HFFc6 (cell line): ENCODE measurements at places on chromosomes 6 and 20. TPM values are rescaled to one million over a fixed set of nuclear protein-coding genes. Genes with fewer than 3 reads are reported as not detected.

LSM2 gene
- total RNA-seq = 36.0 to 45.6 TPM (median 43.8 TPM) in 3 replicates

CTSZ gene
- 137 to 247 TPM (median 238 TPM) in 3 replicates for total RNA-seq

AKAP12 gene
- 5.1 to 6.9 TPM (median 6.4 TPM) in 3 replicates for total RNA-seq

CTAGE9 gene
- total RNA-seq = not detected in 2 replicates

TLDC2 gene
- total RNA-seq = 0.15 to 0.55 TPM (median 0.24 TPM) in 3 replicates

BEND6 gene
- 8.3 to 9.8 TPM (median 9.6 TPM) in 3 replicates for total RNA-seq

PHACTR1 gene
- total RNA-seq = 3.3 to 3.5 TPM (median 3.5 TPM) in 3 replicates

HLA-DOA gene
- not detected in 3 replicates for total RNA-seq

BANF2 gene
- total RNA-seq = not detected in 3 replicates

MYCT1 gene
- 0.71 to 1.7 TPM (median 0.71 TPM) in 3 replicates for total RNA-seq

CDKAL1 gene
- 8.7 to 14.1 TPM (median 9.8 TPM) in 3 replicates for total RNA-seq

TOX2 gene
- 42.3 to 62.4 TPM (median 59.4 TPM) in 3 replicates for total RNA-seq

IL17F gene
- total RNA-seq = not detected in 3 replicates

ATP9A gene
- 23.1 to 32.1 TPM (median 25.9 TPM) in 3 replicates for total RNA-seq

PRRT1 gene
- total RNA-seq = 4.5 and 4.7 TPM in 2 replicates

NKX2-4 gene
- not detected in 3 replicates for total RNA-seq

KHDC1L gene
- total RNA-seq = 0.37 and 0.44 TPM in 2 replicates

CALHM5 gene
- 1.6 to 4.6 TPM (median 2.0 TPM) in 3 replicates for total RNA-seq

PRL gene
- not detected in 3 replicates for total RNA-seq

OPN5 gene
- total RNA-seq = not detected in 2 replicates

ADGRF5 gene
- total RNA-seq = 0.06 TPM in 1 of 2 replicates, not detected in the other

RRAGD gene
- total RNA-seq = not detected in 3 replicates

FRK gene
- total RNA-seq = 0.03 TPM in 2 of 3 replicates, not detected in the other
